ENCODE measurements at places on chromosomes 5 and 9.
A peak's percentile ranks its signal among the peaks of the same experiment; 100 is the strongest.

- no peak for DNase-seq
Measured at GRCh38 chr5:89396278-89396954, 513.4 kb upstream of the MEF2C start.

DNA sequence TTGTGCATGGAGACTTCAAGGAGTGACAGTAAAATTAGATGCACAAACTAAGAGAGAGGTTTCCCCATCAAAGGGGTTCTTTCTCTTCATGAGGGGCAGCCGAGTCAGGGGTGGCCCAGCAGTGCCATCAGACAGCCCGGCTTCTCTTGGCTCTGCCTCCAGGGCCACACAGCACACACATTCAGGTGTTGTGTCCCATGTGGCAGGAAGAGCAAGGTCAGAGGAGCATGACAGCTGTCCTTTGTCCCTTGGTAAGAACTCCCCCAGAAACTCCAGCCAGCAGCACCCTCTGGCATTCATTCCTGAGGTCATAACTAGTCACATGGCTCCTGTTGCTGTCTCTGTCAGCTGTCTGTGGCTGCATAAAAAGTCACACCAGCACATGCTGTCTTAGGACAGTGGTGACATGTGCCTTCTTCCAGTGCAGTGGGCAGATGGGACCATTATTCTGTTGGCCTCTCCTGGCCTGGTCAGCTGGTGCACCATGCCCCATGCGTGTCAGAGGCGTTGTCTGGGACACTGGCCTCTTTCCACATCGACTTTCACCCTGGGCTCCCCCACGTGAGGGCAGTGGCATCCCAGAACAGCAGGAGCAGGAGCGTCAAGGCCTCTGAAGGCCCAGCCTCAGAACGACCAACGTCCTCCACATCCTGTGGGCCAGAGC lies 78.4 kb upstream of the OTULINL start:
- DNase-seq: no peak

DNA sequence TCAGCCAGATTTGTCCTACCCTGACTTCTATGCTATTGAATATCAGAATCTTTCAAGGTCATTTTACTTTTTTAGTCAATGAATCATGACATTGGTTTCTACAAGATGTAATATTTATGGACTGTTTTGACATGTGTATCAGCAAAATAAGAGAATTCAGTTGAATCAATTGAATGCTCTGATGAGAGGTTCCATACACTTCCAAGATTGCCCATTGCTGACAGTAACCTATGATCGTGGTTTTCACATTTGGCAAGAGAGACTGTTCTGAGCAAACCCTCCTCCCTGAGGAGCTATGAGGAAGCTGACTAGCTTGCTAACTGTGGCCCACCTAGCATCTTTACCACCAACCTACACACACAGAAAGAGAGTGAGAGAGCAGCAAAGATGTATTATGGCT lies 56.7 kb upstream of the FST start:
- DNase-seq: no peak

DNA sequence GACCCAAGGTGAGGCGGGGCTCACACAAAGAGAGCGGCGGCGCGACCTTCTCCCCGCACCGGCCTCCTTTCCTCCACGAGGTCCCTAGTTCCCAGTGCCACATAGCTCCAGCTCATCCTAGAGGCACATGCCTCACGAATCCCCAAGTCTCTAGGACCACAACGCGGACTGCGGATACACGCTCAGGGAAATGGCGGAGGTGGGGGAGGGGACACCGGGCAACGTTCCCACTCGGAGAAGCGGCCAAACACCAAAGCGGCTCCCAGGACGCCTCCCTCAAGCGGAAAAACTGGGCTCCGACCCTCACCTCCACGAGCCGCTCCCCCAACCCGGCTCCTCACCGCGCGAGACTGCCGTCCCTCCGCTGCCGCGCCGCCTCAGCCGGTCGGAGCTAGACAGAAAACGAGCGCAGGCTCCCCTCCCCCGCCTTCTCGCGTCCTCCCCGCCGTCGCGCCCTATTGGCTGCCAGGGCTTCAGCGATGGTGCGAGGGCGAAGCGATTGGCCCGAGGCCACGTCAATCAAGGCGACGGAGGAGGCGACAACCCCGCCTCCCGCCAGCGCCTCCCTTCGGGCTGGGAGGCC lies at the start of gene HNRNPK:
HNRNPK (minus strand) TSS at position 404 of the 583 bp plus-strand sequence. CDS start 1,963 bp downstream, outside the sequence.
- peak; percentile 94 for DNase-seq

GRCh38 chr5:56908942-56909293 lies 478 bp upstream of the SETD9 start:
- DNase-seq: no peak

DNA sequence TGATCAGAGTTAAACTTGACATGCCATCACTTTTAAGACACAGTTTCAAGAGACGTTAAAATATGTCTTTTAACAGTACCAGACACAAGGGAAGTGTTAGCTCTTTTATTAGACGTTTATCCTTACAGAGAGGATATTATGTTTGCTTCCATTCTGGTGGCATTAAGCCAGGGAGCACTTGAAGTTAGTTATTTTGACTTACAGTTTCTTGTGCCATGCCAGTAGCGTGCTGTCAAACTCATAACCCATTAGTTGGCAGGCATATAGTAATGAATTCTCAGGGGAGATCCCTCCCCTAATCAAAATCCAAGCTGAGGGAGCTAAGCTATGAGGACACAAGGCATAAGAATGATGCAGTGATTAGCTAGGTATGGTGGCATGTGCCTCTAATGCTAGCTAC lies 66.5 kb downstream of the RPS6 start:
- no peak for DNase-seq

- no peak for DNase-seq
Measured at GRCh38 chr5:139050432-139050831, 147.7 kb downstream of the SIL1 start.

GRCh38 chr5:32233696-32234447 lies 59.8 kb upstream of the GOLPH3 start:
- no peak for DNase-seq

- no peak for DNase-seq
Measured at GRCh38 chr9:124486778-124487259, 20.4 kb downstream of the NR5A1 start.

DNA sequence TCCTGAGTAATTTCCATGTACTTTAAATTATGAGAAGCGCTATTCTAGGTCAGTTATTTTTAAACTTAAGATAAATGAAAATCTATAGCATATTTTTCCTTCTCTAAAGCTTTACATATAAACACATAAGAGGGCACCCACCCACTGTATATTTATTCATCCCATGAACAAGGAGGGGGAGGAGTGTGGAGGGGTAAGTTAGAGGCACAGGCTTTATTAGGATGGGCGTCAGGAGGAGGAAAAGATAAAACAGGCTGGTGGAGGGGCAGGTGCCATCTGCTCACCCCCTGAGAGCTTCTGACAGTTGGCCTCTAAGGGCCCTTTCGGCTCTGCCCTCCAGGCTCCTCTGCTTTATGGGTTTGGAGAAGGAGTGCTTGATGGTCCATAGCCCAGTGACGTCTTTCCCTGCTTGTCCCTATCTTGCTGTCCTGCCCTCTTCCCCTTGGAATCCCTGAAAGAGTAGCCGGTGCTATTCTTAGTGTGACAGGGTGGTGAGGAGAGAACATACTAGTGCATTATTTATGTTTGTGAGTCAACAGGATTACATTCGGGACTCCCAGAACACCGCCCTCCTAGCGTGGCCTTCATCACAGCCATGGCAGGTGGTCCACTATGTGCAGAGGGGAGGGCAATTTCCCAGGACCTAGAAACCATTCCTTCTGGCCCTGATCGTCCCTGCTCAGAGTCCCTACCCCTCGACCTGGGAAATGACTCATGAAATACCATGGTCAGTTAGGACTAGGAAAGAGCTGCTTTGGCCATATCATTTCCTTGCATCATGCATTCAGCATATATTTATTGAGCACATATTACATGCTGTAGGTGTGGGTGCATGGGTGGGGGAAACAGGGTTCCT lies 7.9 kb upstream of the SYNPO start:
- DNase-seq: no peak

DNA sequence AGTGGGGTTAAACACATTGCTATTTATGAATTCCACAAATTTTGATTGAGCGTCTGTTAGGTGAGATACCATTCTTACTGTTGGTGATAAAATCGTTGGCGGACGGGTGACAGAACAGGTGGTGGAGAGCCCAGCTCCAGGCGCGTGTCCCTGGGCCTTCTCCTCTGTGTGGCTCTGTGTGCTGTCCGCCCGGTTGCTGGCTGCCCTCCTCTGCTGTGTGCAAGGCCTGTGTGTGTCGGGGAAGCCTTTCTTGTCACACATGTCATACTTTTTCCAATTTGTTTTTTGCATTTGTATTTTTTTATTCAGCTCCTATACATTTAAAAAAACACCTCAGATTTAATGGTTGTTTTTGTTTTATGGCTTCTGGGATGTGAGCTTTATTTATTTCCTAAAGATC lies 33.9 kb downstream of the TENT4A start:
- DNase-seq: no peak

DNA sequence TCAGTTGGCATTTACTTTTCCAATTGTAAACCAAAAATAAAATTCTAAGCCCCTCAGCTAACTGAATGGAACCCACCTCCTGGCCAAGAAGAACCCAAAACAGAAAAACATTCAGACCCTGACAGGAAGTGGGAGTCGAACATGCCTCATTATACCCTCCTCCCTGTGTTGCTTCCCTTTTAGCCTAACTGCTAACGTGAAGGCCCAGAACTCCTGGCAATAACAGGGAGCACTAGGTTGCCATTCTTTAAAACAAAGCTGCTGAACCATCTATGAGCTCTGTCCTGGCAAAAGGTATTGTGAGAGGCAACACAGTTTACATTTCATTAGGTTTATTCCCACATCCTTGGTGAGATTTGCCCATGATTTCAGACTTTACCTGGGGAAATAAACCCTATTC lies 481.4 kb downstream of the CHSY3 start:
- no peak for DNase-seq

DNA sequence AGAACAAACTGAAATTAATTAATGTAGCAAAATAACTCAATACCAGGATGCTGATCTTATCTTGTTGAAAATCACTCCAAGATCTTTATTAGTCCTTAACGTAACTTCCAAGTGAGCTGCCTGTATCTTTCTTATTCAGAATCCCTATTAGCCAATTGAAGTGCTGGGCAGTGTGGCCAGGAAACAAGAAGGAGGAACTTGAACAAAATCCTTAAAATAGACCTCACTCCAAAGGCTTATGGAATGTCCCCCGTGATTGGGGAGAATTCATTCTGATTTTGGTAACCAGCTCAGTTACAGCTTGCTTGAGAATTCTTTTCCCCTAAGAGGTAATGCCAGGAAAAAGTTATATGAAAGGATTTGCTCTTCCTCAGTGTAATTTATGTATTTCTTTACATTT lies 171.0 kb downstream of the DEPDC1B start:
- no peak for DNase-seq

- DNase-seq: no peak
Measured at GRCh38 chr9:125626187-125626586, 80.8 kb downstream of the MAPKAP1 start.

DNA sequence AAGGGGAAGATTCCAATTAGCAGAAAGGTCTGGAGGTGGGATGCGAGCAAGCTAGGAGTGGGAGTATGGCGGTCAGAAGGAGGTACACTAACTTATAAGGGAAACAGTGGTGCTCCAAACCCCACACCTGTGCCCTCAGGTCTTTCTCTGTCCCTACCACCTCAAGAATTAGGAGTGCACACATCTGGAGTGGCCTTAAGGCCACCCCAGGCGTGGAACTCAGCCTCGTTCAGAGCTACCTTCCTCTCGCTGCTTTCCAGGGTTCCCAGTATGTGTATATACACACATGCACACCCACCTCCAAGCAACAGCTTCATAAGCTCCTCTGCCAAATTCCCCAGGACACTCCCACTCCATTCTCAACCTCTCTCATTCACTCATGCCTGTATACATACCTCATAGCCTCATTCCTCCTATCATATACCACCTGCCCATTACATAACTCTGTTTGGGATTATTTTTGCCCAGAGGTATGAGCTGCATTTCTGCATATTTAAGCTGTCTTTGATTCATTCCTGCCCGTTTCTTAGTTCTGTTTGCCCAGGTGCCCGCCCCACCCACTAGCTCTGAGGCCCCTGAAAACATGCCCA lies 118.7 kb downstream of the PSD2 start:
- DNase-seq: no peak

DNA sequence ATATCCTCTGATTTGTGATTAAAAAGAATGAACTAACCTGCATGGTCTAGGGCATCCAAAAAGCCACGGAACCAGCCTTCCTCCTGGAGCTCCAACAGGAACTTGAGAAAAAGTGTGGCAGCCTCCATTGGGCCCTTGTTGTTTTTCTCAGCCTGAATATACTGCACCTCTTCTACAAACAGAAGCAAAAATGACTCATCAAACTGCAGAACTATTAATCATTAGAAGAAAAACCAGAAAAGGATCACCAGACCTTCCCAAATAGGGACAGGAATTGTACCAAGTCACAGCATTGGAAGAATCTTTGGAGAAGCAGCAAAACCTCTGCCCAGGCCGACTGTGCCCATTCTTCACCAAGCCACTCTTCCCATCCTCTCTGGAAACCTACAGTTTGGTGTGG lies 25.2 kb downstream of the RIGI start:
- no peak for DNase-seq

All from NCI-H748 treated with DMSO at 0.1 percent for 48 hours (cell line).